ENCODE measurements at places on chromosomes 1 and 21.

GRCh38 chr1:225498549-225499136, 70.8 kb upstream of the LBR start:
- no peak for DNase-seq

DNA sequence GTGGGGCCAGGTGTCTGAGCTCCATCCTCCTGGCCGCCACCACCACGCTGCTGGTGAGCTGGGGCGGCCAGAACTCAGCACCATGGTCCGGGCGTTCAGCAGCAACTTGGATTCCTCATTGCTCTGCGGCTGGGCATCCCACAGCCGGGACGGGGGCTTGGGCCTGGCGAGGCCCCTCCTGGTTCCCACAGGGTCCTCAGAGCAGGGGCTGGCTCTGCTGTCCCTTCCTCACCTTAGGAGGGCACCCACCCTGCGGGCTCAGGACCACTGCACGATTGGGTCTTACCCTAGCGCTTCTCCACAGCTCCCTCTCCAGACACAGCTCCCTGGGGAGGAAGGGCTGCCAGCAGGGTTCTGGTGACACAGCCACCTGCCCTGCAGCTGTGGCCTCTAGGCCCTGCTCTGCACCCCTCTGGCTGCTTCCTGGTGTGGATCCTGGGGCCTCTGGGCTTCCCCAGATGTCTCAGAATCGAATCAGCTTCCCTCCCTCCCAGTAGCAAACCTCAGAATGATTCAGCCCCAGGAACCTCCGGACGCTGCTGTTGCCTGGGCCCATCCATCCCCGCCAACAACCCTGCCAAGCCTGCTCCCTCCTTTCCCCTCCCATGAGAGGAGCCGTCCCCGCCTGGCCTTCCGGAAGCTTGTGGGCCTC, 25.0 kb downstream of the CRYAA start:
- DNase-seq: no peak

GRCh38 chr1:202704601-202705000, 5.7 kb downstream of the SYT2 start:
- DNase-seq: no peak

DNA sequence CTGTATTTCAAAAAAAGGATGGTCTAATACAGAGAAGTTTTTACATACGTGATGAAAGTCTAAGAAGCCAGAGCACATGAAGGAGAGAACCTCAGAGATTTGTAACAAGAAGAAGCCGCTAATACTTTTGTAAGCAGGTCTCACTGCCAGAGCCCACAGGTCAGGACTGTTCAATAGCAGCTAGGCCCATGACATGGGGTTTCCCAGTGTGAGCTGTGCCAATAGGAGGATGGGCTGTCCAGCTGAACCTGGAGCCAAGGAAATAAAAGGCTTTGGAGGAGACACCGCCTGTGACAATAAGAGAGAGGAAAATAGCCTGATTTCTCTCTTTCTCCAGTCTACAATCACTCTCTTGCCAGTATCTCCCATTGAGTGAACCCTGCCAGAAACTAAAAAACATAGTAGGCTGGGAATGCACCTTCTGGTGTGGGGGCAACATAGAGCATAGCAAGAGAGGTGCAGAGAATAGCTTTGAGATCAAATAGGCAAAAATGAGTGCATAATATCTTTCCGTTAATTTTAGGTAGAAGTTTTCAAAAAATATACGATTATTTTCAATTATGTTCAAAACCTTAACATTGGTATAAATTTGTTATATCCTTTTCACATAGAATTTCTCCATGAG, 360.3 kb downstream of the NEGR1 start:
- no peak for DNase-seq

GRCh38 chr1:235067396-235068157, 61.1 kb downstream of the TOMM20 start:
- DNase-seq: no peak

DNA sequence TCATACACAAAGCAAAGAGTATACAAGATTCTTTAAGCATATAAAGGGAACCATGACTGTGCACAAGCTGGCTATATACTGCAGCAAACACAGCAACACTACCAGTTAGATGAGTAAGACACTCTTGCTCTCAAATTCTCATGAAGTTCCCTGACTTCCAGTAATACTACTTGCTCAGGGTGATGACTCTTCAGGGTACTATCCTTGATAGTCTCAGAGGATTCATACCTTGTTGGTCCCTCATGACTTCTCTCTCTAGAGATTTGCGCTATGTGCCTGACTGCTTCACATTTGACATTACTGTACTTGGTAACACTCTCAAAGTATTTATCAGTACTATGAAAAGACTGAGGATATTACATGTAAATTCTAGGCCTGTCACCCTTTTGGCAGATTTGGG, 159.8 kb upstream of the ZRANB2 start:
- DNase-seq: no peak

GRCh38 chr1:246445503-246445902, 61.6 kb downstream of the SMYD3 start:
- no peak for DNase-seq

GRCh38 chr1:64526312-64526711, 56.4 kb downstream of the CACHD1 start:
- no peak for DNase-seq

DNA sequence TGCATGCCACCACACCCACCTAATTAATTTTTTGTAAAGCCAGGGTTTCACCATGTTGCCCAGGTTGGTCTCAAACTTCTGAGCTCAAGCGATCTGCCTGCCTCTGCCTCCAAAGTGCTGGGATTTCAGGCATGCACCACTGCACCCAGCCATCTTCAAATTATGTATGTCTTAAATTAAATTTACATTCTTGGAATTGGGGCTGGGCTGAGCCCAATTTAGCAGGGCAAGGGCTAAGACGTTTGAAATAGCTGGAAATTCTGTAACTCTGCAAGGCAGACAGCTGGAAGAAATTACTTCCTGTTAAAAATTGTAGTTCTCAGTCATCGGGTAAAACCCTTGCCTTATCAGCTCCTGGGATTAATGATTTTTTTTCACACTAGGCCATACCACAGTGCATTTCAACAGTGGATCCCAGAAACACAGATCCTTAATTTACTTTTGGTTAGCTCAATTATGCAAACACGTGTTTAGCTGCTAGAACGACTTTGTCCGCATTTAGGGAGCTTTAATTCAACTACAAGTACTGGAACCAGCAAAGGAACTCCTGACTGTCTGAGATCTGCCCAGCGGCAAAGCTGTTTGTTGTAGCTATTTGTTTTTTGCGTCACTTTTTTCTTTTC, 83.3 kb downstream of the OLFML3 start:
- no peak for DNase-seq

DNA sequence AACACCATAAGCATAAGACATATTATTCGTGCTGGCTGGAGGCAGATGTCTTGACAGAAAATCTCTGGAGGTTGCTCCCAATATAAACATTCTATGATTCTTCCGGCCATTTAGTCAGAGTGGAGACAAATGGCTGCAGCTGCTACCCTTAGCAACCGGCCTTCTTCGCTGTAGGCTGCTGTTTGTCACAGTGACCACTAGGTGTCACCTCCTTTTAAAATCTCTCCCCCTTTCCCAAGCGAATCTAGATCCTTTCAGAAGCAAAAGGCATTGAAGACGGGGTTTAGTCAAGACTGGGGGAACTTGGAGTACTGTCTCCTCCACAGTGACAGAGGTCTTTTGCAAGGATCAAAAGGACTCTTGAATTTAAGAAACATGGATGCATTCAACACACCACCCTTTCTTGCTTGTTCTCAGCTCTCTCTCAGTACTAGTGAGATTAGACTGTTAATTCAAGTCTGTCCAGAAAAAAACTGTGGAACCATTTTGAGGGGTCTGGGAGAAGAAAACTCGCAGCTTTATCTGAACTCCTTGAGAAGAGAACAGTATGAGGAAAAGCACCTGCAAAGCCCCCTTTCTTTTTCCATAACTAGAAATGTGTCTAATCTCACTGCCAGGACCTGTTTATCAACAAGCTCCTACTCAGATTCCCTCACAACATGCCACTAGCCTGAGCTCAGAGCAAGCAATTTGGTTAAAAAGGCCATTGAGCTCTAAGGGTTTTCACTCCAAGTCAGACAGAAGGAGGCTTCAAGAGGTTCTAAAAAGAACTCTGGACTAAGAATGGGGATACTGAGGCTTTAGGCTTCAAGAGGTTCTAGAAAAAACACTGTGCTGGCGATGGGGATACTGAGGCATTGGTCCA, 408.3 kb upstream of the PLXNA2 start:
- DNase-seq: no peak

DNA sequence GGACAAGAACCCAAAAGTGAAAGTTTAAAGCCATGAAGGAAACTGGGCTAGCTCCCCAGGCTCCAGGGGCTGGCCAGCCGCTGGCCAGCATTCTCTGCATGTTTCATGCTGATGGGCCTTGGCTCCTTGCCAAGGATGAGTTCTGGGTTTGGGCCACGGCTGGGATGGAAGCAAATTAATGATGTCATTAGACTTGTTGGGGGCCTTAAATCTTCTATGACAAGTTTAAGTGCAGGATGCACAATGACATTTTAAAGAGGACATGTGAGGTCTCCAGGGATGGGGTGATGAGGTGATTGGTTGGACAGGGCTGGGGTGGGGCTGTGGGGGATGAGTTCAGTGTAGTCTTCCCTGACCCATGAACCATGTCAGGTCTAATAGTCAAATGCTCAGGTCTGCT, 199.6 kb downstream of the TRABD2B start:
- DNase-seq: no peak

DNA sequence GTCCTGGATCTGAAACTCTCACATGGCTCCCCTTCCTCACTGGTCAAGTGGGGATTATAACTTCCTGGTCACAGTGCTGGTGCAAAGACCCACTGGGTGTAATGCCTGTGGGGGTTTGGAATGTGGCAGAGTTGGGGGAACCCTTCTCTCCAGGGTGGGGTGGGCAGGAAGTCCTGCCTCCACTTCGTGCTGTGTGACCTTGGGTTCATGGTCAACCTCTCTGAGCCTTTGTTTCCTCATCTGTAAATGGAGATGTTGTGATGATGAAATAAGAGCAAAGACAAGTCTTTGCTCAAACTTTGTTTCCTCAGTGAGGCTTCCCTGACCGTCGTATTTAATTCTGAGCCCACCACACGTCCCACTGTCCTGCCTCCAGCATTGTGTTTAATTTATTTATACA, 564.7 kb downstream of the PTPRU start:
- DNase-seq: no peak

DNA sequence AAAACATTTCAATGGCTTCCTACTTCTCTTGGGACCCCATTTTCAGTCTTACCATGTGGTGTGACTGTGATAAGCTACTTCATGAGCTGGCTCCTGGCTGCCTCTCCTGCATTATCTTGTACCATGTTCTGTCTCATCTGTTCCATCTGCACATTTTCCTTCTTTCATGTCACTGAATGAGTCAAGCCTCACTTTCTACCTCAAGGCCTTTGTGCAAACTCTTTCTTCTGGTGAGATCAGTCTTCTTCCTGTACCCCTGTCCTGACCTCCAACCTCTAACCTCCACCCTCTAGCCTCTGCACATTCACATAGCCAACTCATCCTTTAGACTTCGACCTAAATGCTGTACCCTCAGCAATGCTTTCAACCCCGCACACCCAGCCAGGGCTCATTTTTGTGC, 9.6 kb upstream of the FAM78B start:
- DNase-seq: no peak

DNA sequence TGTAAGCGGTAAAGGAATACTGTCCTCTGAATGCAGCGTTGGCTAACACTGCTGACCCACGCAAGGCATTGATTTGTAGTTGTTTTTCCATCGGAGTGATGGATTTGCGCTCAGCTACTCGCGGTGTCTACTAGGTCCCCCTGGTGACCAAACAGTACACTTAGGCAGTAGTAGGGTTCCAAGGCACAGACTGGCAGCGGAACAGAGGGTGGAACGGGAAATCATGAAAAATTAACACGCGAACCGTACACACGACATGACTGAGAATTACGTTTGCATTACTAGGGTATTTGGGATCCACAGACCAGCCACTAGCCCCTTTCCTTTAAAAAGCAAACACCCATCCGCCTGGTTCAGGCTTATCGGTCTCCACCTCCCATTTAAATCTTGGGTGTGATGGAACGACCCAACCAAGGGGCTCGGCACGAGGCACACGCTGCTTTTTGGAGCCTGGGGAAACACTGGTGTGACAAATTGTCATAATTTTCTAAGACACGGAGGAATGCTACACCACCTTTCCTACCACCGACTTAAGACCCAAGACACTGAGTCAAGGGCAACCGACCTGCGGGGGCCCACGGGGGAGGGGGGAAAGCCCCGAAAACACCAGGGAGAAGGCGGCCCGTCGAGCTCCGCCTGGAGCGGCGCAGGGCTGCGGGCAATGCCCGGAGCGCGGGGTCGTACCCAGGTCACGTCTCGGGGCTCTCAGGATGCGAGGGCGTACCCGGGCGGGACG, 699 bp downstream of the DIPK1A start:
- DNase-seq: peak; percentile 56

DNA sequence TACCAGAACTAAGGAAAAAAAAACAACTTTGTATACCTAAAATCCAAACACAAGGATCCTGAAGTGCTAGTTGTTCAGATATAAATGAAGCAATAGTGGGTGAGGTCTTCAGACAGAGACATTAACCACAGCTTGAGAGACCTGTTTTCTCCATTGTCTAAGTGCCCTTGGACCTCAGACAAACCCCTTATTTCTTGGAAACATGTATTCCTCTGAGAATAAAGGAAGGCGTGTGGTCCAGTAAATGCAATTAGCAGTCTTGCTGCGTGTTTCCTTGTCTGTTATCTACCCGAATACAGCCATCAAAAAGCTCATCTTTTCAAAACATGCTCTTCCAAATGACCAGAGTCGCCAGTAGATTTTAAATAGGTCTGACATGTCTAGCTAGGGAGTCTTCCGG, 291.1 kb upstream of the NFIA start:
- DNase-seq: no peak

DNA sequence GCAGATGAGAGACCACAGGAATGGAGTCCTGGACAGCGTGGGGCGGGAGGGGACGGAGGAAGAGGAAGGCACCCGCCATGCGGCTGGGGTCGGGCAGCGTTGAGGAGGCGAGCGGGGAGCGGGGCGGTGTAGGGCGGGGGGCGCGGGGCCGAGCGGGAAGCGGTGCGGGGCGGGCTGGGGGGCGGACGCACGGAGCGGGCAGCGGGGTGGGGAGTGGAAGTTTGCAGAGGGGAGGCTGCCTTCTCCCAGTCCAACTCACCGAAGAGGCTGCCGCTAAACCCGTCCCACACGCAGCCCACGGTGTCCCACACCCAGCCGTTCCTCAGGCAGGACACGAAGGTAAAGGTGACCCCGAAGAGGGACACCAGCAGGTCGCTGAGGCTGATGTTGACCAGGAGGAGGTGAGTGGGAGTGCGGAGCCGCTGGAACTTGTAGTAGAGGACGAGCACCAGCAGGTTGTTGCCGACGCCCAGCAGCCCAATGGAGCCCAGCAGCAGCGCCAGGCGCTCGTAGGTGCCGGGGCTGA, 483 bp downstream of the CHML start:
- no peak for DNase-seq

DNA sequence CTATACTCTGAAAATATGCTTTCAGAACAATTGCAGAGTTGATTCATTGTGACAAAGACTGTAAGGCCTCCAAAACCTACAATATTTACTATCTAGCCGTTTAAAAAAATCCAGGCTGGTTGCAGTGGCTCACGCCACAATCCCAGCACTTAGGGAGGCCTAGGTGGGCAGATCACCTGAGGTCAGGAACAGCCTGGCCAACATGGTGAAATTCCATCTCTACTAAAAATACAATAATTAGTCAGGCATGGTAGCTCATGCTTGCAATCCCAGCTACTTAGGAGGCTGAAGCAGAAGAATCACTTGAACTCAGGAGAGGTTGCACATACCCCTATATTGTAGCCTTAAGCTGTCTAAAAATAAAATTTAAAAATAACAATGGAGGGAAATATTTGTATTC, 5.3 kb upstream of the TFF2 start:
- no peak for DNase-seq

- peak; percentile 70 for DNase-seq
Measured at GRCh38 chr1:20732588-20733359, at the start of gene SH2D5. Gene SH2D5, minus strand, starts transcription at chr1:20732703. Its CDS starts 4,659 bp downstream, at chr1:20728044.

GRCh38 chr1:167165948-167166689, 54.6 kb upstream of the POU2F1 start:
- no peak for DNase-seq
